ENCODE measurements at places on chromosomes 1 and 21.
A peak's percentile ranks its signal among the peaks of the same experiment; 100 is the strongest.

- DNase-seq, result no peak
These were observed 11.7 kb downstream of the CHIA start for GRCh38 chr1:111302374-111302773.

DNA sequence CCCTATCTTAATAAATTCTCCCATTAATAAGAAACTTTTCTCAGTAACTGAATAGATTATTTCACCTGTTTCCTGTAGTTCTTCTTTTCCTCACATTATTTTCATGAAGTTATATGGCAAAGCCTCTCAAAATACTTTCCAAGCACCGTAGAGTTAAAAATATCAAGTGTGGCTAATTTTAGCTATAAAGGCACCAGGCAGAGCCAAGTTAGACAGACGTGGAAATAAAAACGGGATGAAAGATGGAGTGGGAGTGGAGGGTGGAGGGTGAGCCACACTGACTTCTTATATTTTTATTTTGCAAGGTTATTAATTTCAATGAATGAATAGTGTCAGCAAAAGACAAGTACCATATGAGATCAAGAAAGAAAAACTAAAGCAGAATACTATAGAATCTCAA is 71.7 kb downstream of the ENAH start:
- DNase-seq, result no peak

DNA sequence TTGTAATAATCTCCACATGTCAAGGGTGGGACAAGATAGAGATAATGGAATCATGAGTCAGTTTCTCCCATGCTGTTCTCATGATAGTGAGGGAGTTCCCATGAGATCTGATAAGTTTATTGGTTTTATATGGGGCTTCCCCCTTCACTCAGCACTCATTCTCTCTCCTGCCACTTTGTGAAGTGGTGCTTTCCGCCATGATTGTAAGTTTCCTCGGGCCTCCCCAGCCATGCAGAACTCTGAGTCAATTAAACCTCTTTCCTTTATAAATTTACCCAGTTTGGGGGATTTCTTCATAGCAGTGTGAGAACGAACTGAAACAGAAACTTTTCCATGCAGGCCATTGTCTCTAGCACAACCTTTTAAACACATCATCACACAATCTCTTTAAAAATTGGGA is 221.5 kb upstream of the BRINP3 start:
- DNase-seq, result no peak

GRCh38 chr1:28882009-28882628 is 32.2 kb upstream of the EPB41 start:
- DNase-seq, result peak; percentile 90

DNA sequence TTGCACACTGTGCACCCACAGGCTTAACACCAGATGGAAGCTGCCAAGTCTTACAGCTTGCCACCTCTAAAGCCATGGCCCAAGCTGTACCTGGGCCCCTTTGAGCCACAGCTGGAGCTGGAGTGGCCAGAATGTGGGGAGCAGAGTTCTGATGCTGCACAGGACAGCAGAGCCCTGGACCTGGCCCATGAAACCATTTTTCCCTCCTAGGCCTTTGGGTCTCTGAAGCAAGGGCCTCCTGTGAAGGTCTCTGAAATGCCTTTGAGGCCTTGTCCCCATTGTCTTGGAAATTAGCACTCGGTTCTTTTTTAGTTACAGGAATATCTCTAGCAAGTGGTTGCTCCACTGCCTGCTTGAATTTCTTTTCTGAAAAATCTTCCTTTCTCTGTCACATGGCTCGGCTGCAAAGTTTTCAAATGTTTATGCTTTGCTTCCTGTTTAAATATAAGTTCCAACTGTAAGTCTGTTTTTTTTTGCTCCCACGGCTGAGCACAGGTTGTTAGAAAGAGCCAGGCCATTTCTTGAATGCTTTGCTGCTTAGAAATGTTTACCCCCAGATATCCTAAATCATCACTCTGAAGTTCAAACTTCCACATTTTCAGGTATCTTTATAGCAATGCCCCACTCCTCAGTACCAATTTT is 156.8 kb upstream of the GORAB start:
- DNase-seq, result no peak

DNA sequence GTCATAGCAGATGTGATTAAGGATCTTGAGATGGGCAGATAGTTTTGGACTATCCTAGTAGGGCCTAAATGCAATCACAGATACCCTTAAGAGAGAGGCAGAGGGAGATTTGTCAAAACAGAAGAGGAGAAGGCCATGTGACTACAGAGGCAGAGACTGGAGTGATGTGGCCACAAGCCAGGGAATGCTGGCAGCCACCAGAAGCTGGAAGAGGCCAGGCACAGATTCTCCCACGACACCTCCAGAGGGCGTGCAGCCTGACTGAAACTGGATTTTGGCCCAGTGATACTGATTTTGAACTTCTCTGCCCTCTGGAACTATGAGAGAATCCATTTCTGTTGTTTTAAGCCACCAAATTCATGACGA is 52.1 kb upstream of the EPS8L3 start:
- DNase-seq, result no peak

- DNase-seq, result peak; percentile 5
These were observed 52.8 kb downstream of the WNT9A start for GRCh38 chr1:227894831-227895451.

DNA sequence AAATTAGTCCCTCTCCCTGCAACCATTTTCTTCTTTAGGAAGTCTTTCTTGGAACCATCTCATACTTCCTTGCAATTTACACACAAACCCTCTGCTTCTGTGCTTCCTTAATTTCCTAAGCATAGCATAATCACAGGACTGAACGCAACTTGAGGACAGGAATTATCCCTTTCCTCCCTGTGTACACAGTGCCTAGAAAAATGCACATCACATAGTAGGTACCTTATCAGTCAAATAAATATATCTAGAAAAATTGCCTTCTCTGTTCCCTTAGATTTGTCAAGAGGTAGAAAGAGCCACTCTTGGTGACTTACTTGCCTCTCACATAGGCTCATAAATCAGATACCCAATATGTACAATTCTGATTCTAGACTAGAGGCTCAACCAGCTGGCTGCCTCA is 4.9 kb downstream of the ASPM start:
- no peak for DNase-seq

- DNase-seq, result no peak
These were observed 19.0 kb upstream of the MFN2 start for GRCh38 chr1:11961230-11961629.

DNA sequence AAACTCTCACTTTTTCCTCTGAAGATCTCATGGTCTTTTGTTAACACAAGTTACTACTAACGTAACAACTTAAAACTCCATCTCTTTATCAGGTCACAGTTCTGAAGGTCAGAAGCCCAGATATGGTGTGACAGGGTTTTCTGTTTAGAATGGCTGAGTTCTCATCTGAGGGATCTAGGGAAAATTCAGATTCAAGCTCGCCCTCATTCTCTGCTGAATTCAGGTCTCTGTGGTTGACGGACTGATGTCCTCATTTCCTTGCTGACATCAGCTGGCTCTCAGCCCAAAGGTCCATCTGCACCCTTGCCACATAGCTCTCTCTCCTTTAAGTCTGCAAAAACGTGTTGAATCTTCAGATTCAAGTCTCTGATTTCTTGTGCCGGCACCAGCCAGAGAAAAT is 6.1 kb upstream of the NTPCR start:
- peak; percentile 17 for DNase-seq

- DNase-seq, result no peak
These were observed 376.4 kb downstream of the PLPP3 start for GRCh38 chr1:56202796-56203492.
